ENCODE measurements at places on chromosomes 1 and 21. TPM values are rescaled to one million over a fixed set of nuclear protein-coding genes. Genes with fewer than 3 reads are reported as not detected.
A peak's percentile ranks its signal among the peaks of the same experiment; 100 is the strongest.

DNA sequence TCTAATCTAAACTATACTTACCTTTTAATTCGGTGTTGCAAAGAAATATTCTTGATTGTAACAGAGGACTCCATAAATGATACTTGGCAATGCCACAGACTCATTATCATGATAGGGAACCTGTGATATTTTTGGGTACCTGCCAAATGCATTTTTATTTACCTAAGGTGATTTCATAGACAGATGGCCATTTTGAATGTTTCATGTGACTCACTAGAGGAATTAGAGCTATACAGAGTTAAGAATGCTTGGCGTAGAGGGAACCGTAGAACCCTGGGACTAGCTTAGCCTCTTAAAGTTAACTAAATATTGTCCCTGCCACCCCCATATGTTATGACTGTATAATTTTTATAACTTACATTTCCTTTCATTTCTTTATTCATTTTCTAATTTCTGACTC lies 136.1 kb downstream of the DISP1 start:
- no peak for DNase-seq

DNA sequence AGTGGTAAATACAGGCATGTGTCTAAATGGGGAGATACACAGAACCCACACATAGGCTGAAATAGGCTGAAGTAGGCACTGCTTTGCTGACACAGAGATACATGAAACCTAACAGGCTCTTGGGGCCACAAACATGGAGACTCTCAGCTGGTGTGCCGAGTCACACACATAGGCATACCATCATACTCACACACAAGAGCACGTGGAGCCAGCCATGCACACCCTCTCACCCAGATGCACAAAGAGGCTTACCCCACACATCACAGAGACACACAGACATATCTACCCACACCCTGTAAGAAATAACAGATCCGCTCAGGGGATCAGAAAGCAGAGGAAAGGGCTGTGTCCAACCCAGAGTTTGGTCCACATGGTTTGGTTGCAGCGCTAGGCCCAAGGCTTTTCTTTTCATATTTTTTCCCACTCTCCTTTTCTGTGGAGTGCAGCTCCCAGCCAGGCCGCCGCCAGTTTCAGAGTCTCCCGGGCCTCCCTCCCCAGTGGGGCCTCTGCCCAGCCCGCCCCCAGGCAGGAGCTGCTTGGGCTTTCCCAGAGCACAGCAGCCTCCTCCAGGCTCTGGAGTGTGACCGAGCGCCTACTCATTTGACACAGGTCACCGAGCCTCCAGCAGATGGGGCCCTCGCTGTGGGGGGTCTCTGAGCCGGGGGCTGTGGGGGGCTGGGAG lies 3.9 kb upstream of the POU3F1 start:
- no peak for DNase-seq

DNA sequence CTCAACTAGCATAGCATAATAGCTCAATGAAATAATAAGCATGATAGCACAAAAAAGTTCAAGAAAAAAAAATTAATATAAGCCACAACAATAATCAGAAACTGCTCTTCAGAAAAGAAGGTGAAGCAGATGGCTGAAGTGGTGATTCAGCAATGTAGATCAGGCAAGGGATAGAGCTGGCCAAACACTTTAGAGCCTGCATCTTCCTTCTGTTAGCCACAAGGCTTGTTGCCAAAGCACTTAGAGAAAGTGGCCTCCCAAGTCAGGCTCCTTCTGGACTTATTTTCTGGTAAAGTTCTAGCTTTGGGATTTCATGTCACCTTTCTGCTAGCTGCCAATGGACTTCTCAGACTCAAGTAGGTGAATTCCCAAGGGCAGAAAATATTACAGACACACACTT lies 60.3 kb upstream of the C1orf87 start:
- DNase-seq = peak; percentile 60

DNA sequence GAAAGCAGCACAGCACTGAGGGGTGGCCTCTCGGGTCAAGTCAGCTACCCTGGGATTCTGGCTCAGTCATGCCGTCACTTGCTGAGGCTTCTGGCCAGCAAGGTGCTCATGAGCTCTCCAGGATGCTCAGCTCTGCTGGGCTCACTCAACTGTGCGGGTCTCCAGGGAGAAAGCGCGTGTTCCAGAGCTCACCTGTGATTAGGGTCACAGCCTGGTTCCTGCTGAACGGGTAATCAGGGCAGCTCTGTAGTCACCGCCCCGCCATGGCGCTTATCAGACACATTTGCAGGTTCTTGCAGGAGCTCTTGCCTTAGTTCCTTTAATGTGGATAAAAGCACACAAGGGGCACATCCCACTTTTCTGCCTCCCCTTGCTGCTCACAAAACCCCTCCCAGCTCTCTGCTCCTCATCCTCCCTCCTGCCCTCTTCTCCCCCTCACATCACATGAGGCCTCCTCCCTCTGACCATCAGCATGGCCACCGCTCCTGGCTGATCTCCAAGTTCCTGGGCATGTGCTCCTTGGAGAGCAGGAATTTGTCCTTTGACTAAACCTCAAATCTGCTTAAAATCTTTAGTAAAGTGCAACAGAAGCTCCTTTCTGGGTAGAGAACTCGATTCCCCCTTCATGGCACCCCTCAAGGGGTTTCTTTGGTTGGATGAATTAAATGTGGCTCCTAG lies 2.0 kb downstream of the PCP4 start:
- DNase-seq = no peak

DNA sequence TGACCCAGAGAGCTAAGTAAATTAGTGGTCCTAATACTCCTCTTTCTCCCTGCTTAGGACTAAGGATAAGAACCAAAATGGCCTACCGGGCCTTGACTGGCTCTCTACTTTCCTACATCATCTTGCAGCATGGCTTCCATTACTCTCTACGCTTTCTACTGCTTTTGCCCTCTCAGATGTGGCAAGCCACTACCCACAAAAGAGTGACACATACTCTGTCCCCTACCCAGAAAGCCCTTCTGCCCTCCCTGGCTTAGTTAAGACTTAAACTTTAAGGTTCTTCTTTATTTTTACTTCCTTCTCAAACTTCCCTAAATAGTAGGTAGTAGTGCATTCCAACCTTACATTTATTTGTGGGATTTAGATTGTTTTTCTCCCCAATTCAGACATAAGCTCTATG lies 228.1 kb downstream of the TPR start:
- DNase-seq = no peak

DNA sequence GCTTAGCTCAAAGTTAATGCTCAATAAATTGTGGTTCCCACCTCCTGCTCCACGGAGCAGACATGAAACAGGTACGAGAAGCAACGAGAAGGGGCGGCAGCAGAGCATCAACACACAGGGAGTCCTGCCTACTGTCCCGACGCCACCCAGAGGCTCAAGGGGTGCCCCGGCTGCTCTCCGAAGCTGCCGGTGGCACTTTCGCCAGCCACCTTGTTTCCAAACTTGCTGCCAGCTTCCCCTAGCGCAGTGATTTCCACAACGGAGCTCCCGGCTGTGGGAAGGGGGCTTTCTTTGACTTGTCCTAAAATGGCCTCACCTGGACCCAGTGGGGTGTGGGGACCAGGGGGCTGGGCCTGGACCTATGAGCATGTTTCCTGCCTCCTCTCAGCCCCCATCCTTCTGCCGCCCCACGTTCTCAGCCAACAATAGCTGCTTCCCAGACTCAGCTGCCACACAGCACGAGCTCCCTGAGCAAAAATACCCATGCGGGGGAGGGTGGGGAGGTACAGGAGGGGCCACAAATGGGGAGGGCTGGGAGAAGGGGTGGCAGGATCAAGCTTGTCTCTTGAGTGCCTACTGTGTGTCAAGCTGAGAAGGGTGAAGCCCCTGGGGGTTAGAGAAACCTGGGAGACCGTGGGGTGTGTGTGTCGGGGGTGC lies 35.6 kb upstream of the ECE1 start:
- DNase-seq = no peak

PTPN7 gene
- polyA plus RNA-seq = 1.7 TPM

GRCh38 chr1:238469146-238469631 lies 578.5 kb upstream of the ZP4 start:
- no peak for DNase-seq

- DNase-seq = peak; percentile 72
Observed at GRCh38 chr1:156421062-156421938, 52.3 kb downstream of the RHBG start.

DNA sequence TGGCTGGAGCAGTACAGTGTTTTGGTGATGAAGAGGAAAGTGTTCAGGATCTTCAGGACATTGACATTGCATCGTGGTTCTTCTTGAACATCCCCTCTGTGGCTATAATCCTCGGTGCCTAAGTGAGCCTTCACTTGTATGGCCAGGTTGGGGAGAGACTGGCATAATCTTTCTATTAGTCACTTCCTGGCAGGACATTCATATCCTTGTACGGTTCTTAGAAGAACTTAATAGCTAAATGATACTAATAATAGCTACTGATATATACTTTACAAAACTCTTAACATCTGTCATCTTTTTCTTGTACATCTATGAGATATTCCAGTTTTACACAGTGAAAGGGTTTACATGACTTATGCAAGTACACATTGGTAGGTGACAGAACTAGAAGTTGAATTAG lies 35.8 kb downstream of the CELF3 start:
- DNase-seq = no peak

DNA sequence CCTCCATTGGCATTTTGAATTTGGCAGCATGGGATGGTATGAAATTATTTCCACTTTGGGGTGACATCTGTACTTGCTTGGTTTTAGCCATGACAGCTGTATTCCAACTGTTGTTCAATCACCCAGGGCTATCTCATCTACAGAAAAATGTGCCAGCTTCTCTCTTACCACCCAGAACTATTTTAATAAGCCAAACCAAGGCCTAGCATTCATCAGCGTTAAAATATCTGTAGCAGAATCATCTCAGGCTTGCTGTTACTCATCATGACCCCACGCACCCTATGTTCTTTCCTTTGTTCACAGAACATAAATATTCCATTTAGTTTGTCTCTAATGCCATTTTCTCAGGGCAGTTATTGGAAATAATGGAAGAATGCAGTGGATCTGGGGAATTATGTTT lies 49.8 kb downstream of the GIPC2 start:
- DNase-seq = peak; percentile 22

DNA sequence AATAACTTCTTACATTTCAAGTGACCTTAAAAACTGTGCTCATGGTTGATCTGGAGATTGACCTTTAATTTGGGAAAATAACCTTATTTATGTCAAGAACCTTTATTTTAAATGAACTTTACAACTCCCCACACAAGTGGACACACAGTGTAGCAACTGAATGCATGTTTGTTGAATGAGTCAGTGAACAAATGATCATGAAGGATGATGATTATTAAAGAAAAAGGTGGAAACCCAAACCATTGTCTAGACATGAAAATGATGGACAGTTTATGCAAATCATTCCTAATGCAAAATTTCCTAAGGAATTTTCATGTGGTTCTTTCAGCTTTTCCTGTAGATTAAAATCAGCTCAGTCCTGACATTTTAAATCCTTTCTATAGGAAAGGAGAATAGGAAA lies 439.8 kb upstream of the RUNX1 start:
- DNase-seq = no peak

DNA sequence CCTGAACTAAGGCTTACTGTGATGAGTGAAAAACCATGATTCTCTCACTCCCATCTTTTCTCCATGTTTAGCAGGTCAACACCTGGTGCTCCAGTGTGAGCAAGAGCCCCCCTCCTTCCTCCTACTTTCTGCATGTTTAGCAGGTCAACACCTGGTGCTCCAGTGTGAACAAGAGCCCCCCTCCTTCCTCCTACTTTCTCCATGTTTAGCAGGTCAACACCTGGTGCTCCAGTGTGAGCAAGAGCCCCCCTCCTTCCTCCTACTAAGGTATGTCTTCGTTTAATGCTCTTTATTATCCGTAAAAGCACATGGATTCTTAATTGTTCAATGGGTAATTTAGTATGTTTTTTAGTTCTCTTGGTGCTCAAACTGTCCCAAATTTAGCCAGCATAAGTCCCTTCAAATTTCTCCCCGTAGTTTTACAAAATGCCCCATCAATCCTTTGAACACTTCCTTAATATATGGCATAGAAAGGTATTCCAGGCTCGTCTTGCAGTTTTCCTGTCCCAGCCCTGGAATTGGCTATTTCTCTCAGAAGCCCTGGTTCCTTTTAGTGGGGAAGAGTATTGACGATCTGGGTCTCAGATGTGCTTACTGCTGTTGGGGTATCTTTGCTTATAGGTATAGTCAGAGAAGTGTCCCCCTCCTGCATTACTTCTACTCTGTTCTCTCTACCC lies 760.8 kb upstream of the TPTE start:
- no peak for DNase-seq

GJA9 gene
- 0.46 TPM for polyA plus RNA-seq

DNA sequence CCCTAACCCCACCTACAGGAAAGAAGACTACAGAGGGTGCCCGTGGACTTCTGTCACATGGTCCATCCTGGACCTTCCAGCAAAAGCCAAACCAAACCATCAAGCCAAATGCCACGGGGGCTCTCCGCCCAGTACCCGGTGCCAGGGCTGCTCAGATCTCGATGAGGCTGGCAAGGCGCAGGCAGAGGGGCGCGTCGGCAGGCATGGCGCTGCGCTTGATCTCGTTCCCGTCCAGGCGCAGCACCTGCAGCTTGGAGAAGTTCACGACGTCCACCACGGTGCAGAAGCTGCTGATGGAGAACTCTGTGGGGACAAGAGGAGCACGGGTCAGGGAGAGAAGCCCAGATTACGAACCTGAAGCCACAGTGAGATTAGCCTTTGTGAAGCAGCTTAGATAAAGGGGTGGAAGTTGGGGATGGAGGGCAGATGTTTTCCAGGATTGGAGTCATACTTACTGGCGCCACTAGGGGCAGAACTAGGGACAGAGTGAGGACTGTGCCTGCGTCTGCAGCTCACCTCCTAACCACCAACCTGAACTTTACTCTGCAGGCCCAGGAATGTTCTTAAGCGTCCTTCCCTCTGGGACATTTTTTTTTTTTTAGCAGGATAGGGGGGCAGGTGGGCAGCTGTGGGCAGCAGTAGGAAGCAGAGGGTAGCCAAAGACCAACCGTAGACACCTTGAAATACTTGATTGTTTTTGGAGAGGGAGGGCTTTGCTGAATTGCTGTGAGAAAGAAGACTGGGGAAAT lies 8.6 kb downstream of the FMOD start:
- DNase-seq = no peak

GJB5 gene
- polyA plus RNA-seq = 5.2 TPM

GSTM5 gene
- polyA plus RNA-seq = 23.2 TPM

SPRR2G gene
- polyA plus RNA-seq = not detected

DNA sequence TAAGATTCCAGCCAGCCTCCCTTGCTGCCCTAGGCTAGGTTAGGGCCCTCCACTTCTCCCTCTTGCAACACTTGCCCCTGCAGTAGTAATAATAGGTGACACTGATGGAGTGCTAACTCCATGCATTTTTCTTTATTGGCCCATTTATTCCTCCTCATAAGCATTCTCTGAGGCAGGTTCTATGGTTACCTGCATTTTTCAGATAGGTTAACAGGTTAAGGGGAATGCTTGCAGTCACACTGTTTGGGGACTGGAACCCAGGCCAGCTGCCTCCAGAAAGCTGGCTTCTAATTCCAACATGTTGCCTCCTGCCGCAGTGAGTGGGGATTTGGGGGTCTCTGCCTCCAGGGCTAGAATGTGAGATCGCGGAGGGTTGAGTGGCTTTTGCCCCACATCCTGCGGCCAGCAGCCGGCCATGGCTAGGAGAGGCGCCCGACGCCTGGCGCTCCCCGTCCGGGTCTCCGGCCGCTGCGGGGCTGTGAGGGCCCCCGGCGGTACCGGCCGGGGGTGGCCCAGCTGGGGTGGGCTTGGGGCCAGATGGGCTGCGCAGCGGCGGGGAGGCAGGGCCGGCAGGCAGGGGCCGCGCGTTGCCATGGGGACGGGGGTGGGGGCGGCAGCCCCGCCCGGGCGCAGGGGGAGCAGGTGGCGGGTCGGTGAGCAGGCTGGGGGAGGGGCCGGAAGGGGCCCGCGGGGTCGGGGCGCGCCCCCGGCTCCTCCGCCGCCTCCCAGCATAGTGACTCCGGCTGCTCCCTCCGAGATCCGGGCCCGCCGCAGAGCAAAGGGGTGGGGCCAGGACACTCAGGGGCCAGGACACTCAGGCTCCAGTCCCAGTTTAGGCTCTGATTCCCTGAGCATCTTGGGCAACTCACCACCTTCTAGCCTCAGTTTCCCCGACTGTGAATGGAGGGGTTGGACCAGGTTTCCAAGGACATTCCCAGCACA lies 68.4 kb upstream of the SSBP3 start:
- DNase-seq = peak; percentile 73

All from muscle of back (tissue), 13 donors.